ENCODE measurements at places on chromosomes 4 and X.

- DNase-seq = no peak
Observed at GRCh38 chr4:166481739-166482138, 608.7 kb downstream of the TLL1 start.

- no peak for DNase-seq
Observed at GRCh38 chr4:17968721-17969120, 52.8 kb downstream of the LCORL start.

DNA sequence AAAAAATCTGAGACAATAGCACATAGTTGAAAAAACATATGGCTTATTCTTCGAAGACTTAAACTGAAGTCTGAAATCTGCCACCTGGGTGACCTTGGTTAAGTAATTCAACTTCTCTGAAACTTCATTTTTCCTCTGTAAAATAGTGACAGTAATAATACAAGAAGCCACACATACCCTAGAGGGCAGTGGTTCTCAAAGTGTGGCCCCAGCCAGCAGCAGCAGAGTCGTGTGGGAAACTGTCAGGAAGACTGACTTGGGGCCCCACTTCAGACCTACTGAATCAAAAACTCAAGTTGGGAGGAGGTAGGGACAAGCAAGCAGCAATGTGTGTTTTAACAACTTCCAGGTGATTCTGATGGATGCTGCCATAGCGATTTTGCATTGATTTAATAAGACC lies 249.9 kb downstream of the HNRNPD start:
- peak; percentile 5 for DNase-seq

DNA sequence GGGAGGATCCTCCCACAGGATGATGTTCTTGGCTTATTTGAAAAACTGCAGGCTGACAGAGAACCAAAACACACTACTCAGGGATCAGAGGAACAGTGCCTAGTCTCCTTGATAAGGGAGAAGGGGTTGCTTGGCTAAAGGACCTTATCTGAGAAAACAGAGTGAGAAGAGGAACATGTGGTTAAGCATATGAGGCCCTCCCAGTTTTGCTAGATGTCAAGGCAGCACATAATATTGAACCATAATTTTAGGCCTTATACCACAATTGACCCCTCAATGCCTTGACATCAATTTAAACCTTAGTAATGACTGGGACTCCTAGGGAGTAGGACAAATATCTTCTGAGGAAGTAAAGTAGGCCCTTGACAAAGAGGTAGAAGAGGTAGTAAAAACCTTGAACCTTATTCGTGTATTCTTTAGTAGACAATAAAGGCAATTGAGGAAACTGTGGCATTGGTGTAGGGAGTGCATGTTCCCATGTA lies 79.3 kb downstream of the TEX13C start:
- no peak for DNase-seq

DNA sequence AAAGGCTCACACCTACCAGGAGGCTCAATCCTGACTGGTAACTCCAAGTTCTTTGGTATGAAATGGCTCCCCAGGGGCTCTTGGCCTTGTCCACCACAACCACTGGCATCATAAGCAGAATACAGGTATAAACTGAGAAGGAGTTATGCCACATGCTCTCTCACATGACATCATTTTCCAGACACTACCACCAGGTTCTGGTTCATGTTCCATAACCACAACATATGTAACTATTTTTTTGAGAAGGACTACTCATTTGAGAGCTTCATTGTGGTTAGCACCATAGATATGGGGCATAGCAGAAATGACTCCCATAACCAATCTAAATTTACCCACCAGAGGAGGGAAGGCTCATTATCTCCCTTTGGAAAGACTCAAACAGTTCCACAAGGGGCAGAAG lies 19.6 kb downstream of the PRDM5 start:
- DNase-seq = no peak

GRCh38 chrX:43500996-43501694 lies 155.0 kb upstream of the MAOA start:
- DNase-seq = no peak

GRCh38 chr4:6913350-6913905 lies 3.8 kb downstream of the TBC1D14 start:
- no peak for DNase-seq

GRCh38 chr4:65831828-65832227 lies 161.5 kb upstream of the EPHA5 start:
- no peak for DNase-seq

DNA sequence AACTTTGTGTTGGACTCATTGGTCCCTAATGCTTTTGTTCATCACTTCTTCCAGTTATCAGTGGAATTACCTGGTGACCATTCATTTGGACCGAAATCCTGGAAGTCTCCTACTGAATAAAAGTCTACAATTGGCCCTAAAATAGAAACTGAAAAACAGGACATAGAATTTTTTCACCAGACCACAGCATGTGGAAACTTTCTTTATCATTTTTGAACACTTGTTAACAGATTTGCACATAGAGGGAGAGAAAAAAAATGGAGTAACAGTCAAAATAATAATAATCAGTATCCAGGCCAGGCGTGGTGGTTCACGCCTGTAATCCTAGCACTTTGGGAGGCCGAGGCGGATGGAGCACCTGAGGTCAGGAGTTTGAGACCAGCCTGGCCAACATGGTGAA lies 7.1 kb downstream of the EPGN start:
- DNase-seq = no peak

DNA sequence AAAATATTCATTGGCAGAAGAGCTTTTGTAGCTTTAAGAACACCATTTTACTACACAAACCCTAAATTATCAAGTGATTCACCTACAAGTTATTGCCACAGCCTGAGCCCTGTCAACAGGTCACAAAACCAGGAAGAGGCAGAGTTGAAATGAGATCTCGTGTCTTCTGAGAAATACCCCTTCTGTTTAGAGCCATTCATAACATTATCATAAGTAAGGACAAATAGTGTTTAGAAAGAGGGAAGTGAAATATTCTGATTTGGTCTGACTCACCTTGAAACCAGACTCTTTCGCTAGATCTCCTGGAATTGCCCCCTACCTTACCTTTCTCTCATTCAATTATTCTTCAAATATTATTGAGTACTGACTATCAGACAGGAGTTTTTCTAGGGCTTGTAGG lies 5.9 kb downstream of the ETDB start:
- DNase-seq = no peak

DNA sequence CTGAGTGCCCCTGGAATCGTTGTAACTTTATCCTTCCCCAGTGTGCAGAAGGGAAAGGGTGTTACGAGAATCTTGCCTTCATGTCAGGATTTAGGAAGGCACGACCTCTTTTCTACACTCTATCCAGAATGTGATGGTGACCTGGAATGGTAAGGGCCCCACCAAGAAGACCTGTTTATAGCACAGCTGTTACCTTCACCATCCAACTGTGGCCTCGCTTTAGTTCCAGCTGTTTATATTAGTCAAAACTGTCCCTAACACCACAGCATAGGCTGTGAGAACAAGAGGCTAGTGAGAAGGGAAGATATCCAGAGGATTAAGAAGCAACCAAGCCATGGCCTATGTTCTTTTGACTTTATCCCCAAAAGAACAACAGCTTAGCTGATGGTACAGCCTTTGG lies 28.0 kb downstream of the ARX start:
- no peak for DNase-seq

GRCh38 chr4:169376421-169376820 lies 105.7 kb upstream of the SH3RF1 start:
- DNase-seq = no peak

GRCh38 chr4:118955515-118955914 lies 66.9 kb downstream of the SYNPO2 start:
- no peak for DNase-seq

DNA sequence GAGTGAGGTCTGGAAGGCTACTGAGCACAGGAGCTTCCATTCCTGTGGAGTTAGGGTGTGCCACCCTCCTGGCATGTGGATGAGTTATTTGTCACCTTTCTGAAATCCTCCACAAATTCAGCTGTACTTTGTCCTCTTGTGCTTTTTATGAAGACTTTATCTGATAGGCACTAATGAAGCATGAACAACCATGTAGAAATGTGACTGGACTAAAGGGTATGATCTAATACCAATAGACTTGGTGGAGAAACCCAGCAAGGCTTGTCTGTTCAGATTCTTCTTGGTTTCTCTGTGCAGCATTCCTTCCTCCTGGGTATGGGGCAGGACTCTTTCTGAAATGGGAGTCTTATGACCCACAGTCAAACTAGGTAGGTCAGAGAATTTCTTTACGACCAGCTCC lies 9.6 kb downstream of the NBDY start:
- no peak for DNase-seq

- no peak for DNase-seq
Observed at GRCh38 chr4:69484011-69484410, 11.7 kb downstream of the UGT2B4 start.

DNA sequence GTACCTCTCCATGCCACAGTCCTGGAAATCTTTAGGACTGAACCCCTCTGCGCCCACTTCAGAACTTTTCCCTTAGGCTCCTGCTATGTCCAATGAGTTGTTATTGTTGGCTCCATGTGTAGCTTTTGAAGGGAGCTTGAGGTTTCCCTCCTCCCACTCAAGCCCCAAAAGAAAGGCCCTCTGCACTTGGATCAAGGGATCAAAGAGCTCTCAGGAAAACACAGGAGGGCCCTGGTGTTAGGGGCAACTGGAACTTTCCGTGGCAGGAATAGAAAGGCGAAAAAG lies 135.0 kb downstream of the RASL11B start:
- DNase-seq = no peak

- DNase-seq = no peak
Observed at GRCh38 chr4:151460434-151460833, 51.5 kb downstream of the FHIP1A start.

DNA sequence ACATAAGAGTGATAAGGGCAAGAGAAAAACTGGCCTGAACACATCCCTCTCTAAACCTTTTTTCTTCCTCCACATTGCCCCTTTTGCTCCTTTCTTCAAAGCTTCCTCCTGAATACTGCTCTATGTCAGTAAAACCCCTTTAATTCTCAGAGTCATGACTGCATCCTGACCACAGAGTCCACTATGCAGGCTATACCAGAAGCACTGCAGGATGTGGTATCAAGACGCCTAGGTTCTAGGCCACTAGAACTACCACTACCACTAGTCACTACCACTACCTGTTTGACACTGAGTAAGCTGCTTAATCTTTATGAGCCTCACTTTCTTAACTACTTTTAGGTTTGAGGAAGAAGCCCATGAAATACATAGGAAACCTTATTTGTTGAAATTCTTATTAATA lies 38.7 kb downstream of the ARHGEF9 start:
- DNase-seq = no peak

- DNase-seq = no peak
Observed at GRCh38 chr4:140135529-140136088, 18.4 kb downstream of the MAML3 start.

GRCh38 chrX:17046478-17047097 lies 100.1 kb downstream of the REPS2 start:
- DNase-seq = no peak

DNA sequence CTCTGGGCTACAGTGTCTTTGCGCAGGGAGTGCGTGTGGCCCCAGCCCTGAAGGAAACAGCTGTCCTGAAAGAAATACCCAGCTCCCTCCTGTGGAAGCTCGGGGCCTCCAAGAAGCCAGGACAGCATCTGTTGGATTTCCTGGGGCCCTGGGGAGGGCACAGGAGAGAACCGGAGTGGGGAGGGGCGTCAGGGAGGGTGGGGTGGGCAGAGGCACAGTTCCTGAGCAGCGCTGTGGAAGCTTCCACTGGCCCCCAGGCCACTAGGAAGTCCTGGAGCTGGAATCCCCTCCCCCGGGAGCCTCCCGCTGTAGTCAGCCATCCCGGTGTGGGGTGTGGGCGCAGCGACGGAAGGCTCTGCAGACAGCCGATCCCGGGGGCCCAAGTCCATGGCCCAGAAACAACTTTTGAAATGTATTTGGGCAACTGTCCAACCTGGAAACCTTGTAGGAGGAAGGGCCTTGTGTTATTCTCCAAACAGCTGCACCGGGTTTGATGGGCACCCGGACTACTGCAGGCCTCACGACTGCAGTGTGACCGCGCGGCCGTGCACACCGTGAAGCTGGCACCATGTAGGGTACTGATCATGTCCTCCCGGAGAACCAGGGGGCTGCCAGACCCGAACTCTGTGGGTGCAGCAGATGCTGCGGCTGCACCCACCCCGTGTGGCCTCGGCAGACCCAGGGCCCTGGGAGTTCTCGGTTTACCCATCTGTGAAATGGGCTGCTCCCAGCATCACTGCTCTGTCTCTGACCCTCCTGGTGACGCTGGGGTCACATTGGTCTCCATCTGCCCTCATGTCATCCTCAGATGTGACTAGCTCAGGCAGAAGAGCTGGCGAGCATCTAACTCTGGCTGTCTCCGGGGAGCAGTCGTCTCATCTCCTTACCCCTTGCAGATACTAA lies 68.5 kb upstream of the HMX1 start:
- DNase-seq = no peak

- no peak for DNase-seq
Observed at GRCh38 chr4:161186750-161187149, 977.0 kb downstream of the FSTL5 start.

DNA sequence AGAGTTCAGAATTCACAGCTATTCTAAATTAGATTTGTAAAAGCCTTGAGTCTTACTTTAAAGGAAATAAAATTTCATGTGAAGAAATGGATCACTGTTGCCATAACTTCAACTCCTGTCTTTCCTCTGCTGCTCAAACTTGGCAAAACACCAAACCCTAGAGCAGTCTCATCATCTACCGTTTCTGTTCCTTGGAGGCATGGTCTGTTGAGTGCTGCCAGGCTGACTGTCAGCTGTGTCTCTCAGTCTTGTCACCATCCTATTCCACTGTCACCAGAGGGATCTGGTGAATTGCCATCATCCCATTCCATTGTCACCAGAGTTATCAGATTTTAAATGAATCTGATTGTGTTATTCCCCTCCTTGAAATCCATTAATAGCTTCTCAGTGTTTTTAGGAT lies 55.6 kb downstream of the STIM2 start:
- DNase-seq = no peak

GRCh38 chrX:41384051-41384705 lies 50.2 kb downstream of the DDX3X start:
- DNase-seq = peak; percentile 60

DNA sequence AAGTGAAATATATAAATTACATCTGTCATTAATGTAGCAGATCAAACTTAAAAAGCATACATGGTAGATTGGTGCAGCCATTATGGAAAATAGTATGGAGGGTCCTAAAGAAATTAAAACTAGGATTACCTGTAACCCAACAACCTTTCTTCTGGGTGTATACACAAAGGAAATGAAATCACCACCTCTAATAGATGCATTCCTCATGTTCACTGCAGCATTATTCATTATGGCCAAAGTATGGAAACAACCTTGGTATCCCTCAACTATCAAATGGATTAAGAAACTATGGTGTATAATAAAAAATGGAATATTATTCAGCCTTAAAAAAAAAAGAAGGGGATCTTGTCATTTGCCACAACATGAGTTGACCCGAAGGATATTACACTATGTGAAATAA lies 13.7 kb downstream of the WDFY3 start:
- no peak for DNase-seq

DNA sequence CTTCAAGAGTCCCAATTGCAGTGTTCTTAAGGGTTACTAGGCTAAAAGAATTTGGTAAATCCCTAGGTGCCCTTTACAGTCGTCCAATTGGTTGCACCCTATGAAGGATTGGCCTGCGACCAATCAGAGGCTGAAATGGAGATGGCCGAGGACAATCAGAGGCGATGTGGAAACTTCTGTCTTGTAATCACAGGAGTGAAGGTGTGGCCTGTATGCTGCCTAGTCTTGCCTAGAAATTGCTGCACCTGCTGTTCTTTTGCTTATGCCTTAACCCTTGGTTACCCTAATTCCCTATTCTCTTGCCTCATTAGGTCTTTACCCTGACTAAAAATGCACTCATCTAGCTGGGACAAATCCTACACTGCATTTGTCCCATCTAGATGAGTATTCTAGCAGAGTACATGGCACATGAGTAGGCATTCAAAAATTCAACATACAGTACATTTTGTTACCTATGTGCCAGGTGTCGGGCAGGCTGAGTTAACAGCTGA lies 1.0 kb upstream of the DCK start:
- DNase-seq = no peak

Data from T follicular helper cell (primary cell).